ENCODE measurements at places on chromosomes 7 and 10.

DNA sequence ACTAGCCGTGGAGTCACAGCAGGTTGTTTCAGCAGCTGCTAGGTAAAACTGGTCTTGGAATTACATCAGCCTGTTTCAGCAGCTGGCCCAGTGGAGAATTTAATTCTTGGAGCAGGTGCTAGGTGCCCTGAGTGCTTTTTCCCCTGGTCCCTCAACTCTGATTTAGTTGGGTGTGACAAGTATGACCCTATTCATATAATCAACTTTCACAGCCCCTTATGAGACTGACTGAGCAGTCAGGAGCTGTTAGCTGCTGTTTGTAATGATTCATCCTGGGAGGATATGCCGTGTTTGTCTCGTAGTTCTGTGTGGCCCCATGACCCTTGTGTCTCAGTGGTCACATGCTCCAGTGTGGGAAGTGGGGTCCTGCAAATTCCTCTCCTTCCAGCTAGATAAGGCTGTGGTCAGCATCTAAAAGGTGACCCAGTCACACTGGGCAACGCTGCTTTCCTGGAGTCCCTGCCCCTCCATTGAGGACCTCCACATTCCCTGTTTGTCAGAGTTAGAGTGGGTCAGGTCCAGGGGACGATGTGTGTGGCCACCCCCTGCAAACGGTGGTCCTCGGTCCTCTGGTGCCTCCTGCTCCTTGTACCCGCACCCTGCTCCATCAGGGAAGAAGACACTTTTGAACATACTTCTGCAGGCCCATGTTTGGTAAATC lies 28.3 kb downstream of the TBATA start:
- peaks cover 10% of the 10 kb centered on the region for H3K27me3 ChIP-seq
- peaks cover 19% of the 10 kb centered on the region for H3K4me1 ChIP-seq
- H3K4me3 ChIP-seq: no peak overlapping the region
- H3K27ac ChIP-seq: no peak overlapping the region
- H3K36me3 ChIP-seq: no peaks in the 10 kb centered on the region
- DNase-seq: no peak

GRCh38 chr7:112400141-112400540 lies 50.1 kb upstream of the IFRD1 start:
- no peak overlapping the region for H3K27ac ChIP-seq
- H3K36me3 ChIP-seq: no peaks in the 10 kb centered on the region
- no peak overlapping the region for H3K4me3 ChIP-seq
- no peaks in the 10 kb centered on the region for H3K4me1 ChIP-seq

GRCh38 chr10:4543938-4544533 lies 282.0 kb upstream of the AKR1E2 start:
- peaks cover 7% of the 10 kb centered on the region for H3K4me1 ChIP-seq
- no peak overlapping the region for H3K27ac ChIP-seq
- H3K36me3 ChIP-seq: no peaks in the 10 kb centered on the region
- H3K27me3 ChIP-seq: no peaks in the 10 kb centered on the region

- H3K27ac ChIP-seq: peak overlapping the region; percentile 37
- H3K27me3 ChIP-seq: peaks cover 36% of the 10 kb centered on the region
- peaks cover 28% of the 10 kb centered on the region for H3K4me1 ChIP-seq
- no peak for DNase-seq
- peak overlapping the region; percentile 94 for H3K4me3 ChIP-seq
- no peaks in the 10 kb centered on the region for H3K36me3 ChIP-seq
These were observed 2.5 kb downstream of the UNC5B start for GRCh38 chr10:71214641-71215559.

DNA sequence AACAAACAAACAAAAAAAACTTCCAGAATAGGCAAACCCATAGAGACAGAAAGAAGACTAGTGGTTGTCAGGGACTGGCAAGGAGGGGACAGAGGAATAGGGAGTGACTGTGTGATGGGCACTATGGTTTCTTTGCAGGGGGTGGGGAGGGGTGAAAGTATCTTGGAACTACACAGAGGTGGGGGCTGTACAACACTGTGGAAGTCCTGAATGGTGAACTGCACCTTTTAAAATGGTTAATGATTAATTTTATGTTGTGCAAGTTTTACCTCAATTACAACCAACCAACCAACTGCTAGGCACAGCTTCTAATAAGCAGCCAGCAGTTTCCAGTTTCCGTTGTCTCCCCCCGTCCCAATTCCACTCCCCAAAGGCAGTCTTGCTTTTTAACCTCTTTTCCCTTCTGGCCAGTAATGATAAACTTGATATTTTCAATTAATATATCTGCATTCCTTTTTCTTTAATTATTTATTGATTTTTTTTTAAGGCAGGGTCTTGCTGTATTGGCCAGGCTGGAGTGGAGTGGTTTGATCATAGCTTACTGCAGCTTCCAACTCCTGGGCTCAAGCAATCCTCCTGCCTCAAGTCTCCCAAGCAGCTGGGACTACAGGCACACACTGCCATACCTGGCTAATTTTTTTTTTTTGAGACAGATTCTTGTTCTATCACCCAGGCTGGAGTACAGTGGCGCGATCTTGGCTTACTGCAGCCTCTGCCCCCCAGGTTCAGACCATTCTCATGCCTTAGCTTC lies 46.8 kb downstream of the HIP1 start:
- no peak overlapping the region for H3K4me3 ChIP-seq
- no peaks in the 10 kb centered on the region for H3K27me3 ChIP-seq
- no peak for DNase-seq
- peaks cover 9% of the 10 kb centered on the region for H3K4me1 ChIP-seq
- no peak overlapping the region for H3K27ac ChIP-seq

DNA sequence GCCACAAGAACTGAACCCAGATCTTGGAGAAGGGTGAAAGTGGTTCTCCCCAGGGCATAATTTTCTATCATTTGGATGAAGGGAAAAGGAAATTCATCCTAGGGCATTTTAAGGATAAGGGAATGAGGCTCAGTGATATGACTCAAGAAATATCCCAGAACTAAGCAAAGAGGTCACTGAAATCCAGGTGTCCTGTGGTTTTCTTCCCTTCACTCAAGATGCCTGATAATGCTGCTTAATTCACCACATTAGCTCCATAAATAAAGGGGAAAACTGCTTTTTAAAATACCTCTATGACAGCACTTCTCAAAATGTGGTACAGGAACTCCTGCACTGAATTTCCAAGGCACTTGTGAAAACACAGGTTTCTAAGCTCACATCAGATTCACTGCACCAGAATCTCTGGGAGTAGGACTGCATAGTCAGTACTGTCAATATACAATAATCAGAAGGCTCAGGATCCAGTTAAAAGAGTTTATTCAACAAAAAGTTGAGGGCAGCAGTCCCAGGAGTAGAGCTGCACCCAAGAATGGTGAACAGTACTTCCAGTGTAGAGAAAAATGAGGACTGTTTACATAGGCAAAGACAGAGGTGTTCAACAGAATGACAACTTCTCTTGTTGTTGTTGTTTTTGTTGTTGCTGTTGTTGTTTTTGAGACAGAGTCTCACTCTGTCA lies 2.9 kb downstream of the IFIT3 start:
- DNase-seq: no peak
- no peaks in the 10 kb centered on the region for H3K27me3 ChIP-seq
- H3K4me3 ChIP-seq: no peak overlapping the region
- H3K4me1 ChIP-seq: peaks cover 46% of the 10 kb centered on the region

- H3K4me1 ChIP-seq: no peaks in the 10 kb centered on the region
- H3K27ac ChIP-seq: no peak overlapping the region
- no peaks in the 10 kb centered on the region for H3K27me3 ChIP-seq
- H3K4me3 ChIP-seq: no peak overlapping the region
These were observed 742.9 kb downstream of the INHBA start for GRCh38 chr7:40959955-40960354.

DNA sequence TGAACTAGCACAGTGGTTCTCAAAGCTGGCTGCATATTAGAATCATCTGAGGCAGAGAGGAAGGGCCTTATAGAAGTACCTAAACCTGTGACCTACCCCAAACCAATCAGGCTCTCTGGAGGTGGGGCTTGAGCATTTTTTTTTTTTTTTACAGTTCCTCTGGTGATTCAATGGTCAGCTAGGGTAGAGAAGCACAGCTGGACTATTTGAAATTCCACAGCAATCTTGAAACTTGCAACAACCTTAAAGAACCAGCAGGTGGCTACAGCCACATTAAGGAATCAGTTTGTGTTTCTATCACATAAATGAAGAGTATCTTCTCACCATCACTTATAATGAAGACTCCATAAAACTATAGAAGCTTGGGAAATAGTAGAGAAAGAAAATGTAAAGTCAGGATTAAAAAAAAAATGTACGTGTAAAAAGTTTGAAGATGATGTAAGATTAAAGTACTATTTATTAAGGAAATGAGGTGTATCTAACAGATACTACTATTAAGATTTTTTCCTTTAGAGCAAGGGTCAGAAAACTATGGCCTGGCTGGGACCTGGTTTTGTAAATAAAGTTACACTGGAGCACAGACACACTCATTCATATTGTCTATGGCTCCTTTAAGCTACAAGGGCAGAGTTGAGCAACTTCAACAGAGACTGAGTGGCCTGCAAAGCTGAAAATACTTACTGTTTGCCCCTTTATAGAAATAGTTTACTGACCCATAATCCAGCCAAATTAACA lies 3.8 kb downstream of the RTKN2 start:
- DNase-seq: no peak
- peaks cover under 1% of the 10 kb centered on the region for H3K27me3 ChIP-seq
- H3K4me3 ChIP-seq: peak overlapping the region; percentile 26
- no peak overlapping the region for H3K27ac ChIP-seq
- peaks cover 25% of the 10 kb centered on the region for H3K4me1 ChIP-seq
- no peaks in the 10 kb centered on the region for H3K36me3 ChIP-seq

DNA sequence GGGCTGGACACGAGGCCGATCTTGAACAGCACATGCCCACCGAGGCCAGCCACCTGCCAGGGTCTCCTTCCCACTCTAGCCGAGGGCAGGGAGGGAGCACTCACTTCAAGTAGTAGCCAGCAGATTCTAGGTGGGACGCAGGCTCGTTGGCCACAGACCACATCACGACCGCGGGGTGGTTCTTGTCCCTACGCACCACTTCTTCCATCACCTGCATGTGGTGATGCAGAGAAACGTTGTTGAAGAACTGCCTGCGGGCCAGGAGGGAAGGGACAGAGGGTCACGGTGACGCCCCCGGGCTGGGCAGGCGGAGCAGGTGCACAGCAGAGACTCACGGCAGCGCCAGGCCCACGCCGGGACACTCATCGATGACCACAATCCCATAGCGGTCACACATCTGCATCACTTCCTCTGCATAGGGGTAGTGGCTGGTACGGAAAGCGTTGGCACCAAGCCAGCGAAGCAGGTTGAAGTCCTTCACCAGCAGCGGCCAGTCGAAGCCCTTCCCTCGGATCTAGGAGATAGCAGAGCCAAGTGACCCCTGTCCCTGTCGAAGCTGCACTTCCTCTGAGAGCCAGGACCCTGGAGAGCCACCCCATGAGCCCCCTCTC lies 7.7 kb downstream of the GUSB start:
- no peaks in the 10 kb centered on the region for H3K27me3 ChIP-seq
- H3K4me3 ChIP-seq: no peak overlapping the region
- H3K36me3 ChIP-seq: peaks cover 14% of the 10 kb centered on the region
- DNase-seq: no peak
- H3K4me1 ChIP-seq: no peaks in the 10 kb centered on the region
